Bronchial epithelial cell (primary cell): ENCODE measurements at places on chromosomes 7 and 10.

DNA sequence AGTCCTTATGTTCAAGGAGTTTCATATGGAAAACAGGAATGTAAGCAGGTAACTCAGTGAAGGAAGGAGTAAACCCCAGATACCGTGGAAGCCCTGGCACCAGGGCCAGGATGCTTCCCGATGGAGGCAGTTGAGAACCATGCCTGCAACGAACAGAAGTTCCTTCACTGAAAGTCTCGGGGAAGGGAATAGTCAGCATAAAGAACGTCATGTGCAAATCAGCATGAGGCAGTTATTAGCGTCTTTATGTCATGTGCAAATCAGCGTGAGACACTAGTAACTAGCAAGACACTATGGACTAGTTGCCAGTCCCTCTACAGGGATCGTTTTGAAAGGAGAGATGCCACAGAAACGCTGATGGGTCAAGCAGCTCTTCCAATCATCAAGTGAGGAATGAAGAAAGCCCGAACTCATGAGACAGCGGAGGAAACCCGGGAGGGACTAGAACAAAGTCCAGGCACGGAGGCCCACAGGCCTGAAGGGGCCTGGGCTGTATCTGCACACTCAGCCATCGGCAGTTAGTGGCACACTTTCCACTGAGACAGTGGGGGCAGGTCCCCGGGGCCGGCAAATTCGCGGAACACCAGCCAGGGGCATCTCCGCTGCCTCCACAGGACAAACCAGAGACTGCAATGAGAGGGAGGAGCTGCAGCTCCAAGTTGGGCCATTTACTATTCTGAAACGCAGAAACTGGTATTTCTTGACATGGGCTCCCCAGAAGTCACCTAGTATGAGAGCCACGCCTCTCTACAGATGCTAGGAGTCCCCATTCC, 109.6 kb downstream of the SFMBT2 start:
- DNase-seq: no peak

DNA sequence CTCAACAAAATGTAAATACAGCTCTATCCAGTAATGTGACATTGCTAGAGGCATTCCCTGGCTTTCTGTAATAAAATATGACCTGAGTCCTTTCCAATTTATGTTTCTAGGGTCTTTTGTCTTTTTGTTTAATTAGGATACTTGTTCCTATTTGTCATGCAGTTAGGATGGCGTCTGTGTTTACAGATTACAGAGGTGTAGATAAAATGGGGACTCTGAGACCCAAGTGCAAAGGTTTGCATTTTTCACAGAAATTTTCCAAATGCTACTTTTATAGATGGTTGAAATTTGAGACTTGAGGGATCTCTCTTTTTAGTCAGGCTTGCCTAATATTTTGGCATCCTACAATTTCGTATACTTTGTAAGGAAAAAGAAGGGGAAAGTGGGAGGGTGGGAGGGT, 332.4 kb downstream of the PTEN start:
- DNase-seq: no peak

- DNase-seq: peak; percentile 48
These were observed 34.0 kb downstream of the FAM20C start for GRCh38 chr7:226281-226895.

DNA sequence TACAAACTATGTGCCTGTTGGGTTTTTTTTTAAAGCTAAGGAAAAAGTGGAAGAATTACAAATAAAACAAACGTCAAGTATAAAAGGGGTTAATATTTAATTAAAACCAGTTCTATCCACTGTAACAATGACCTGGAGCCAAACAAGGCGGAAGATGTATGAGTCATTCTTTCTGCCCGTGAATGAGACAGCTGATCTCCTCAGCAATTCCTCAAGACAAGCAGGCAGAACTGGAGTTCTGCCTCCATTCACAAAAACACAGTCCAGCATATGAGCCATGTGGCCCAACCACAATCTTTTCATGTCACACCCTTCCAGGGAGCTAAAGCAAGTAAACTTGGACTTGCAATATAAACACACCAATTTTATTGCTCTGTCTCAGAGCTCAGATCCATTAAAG, 8.4 kb downstream of the ETV1 start:
- peak; percentile 91 for DNase-seq

DNA sequence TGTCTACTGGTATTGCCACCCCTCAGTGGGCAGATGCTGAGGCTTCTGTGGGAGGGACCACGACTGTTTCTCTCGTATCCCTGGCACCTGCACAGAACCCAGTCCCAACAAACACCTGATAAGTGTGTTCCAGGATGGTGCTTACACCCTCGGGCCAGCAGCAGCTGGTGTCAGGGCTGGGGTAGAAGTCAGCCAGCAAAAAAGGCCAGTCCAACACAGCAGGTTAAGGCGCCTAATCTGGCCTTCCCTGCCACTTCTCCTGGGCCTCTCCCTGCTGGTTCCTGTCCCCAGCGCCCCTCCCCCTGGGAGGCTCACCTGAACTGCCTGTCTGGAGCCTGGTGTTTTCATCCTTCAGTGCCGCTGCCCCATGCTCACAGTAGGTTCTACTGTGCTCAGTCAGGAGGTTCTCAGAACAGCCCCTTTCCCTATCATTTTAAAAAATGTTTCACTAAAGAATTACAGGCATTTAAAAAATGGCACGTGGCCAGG, 20.0 kb downstream of the PODXL start:
- DNase-seq: no peak

GRCh38 chr7:40536421-40536820, 401.6 kb downstream of the SUGCT start:
- no peak for DNase-seq

GRCh38 chr7:41855798-41856197, 152.9 kb upstream of the INHBA start:
- DNase-seq: peak; percentile 48

GRCh38 chr10:34575882-34576281, 239.2 kb downstream of the PARD3 start:
- DNase-seq: peak; percentile 60

DNA sequence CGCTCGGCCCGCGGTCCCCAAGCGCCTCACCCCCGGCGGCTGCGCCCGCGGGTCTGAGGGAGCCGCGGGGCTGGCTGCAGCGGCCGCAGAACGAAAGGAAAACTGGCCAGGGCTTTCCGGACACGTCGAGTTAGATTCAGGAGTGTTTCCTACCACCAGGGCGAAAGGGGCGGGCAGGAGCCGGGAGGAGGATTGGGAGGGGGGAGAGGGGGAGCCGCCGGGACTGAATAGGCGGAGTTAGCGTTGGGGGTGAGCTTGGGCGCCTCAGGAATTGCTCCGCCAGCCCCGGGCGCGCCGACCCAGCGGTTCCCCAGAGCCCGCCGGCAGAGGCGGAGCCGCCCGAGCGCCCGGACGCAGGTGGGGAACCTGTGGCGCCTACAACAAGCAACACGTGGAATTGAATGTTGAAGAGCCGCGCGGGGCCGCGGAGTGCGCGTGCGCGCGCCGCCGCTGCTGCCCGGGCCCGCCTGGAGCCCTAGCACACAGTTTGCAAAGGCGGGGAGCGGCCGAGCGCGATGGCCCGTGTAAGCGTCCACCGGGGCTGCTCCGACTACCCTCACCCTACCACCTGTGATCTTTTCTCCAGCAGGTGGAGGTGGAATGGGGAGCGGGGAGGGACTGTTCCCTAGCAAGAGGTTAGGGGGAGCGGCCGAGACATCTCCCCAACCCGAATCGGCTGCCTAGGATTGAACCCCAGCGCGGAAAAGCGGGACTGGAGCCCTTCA, at the start of gene CADPS2:
CADPS2 (minus strand) TSS at position 104 of the 725 bp plus-strand sequence. CDS start 123 bp downstream, outside the sequence.
- peak; percentile 58 for DNase-seq

GRCh38 chr7:111090846-111091245, at the start of gene LRRN3:
TSS of gene LRRN3 (plus strand) at chr7:111091127. CDS start at chr7:111122773, 31,646 bp downstream.
- no peak for DNase-seq

GRCh38 chr7:30977896-30978564, 14.3 kb downstream of the GHRHR start:
- peak; percentile 32 for DNase-seq

- no peak for DNase-seq
These were observed 247.3 kb upstream of the PITRM1 start for GRCh38 chr10:3419719-3420495.

GRCh38 chr10:67807855-67808456, 30.0 kb downstream of the DNAJC12 start:
- DNase-seq: no peak

- no peak for DNase-seq
These were observed 191.3 kb upstream of the AGK start for GRCh38 chr7:141359740-141360415.

DNA sequence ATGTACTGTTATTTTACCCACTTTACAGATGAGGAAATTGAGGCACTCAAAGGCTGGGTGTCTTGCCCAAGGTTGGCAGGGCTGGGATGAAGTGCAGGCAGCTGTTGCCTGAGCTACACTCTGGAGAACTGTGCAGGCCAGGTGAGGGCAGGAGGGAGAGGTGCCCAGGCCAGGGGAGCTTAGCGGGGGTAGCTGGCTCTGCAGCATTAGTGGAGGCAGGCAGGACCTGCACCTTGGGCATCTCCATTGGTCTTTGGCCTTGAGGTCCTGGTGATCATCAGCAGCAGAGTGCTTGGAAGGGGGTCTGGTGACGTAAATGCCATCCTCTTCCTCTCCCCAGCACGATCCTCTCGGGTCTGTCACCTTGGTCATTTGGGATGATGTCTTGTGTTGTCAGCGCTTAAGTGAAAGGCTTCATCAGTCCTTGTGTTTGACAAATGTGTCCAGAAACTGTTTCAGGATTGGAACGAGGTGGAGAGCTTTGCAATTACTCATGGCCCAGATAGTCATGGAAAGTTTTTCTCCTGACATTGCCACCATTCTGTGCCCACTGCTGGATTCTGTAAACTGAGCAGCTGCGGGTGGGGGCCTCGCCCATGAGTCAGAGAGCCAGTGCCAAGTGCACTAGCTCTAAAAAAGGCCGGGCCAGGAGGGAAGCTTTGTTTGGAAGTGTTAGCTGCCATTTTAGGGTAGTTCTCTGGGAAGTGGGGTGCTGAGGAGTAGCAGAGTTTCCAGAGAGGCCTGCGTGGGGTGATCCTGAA, 47.6 kb downstream of the TSPAN15 start:
- DNase-seq: no peak

- DNase-seq: peak; percentile 71
These were observed 23.9 kb downstream of the NRF1 start for GRCh38 chr7:129635300-129636029.

- peak; percentile 39 for DNase-seq
These were observed 781.1 kb downstream of the GATA3 start for GRCh38 chr10:8835453-8836167.

DNA sequence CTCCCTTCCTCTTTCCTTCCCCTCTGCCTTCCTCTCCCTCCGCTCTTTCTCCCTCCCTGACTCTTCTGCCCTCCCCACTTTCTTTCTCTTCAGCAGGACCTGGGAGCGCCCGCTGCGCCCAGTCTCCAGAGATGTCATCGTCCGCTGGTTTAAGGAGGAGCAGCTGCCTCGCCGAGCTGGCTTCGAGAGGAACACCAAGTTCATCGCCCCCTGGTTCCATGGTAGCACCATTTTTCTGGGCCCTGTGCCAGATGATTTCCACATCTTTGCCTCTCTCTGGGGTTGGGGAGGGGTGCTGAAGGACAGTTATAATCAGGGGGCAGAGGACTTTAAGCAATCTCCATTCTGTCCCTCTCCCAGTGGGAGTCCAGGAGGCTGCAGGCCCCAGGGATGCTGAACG, 71.6 kb downstream of the SH2D4B start:
- DNase-seq: no peak

DNA sequence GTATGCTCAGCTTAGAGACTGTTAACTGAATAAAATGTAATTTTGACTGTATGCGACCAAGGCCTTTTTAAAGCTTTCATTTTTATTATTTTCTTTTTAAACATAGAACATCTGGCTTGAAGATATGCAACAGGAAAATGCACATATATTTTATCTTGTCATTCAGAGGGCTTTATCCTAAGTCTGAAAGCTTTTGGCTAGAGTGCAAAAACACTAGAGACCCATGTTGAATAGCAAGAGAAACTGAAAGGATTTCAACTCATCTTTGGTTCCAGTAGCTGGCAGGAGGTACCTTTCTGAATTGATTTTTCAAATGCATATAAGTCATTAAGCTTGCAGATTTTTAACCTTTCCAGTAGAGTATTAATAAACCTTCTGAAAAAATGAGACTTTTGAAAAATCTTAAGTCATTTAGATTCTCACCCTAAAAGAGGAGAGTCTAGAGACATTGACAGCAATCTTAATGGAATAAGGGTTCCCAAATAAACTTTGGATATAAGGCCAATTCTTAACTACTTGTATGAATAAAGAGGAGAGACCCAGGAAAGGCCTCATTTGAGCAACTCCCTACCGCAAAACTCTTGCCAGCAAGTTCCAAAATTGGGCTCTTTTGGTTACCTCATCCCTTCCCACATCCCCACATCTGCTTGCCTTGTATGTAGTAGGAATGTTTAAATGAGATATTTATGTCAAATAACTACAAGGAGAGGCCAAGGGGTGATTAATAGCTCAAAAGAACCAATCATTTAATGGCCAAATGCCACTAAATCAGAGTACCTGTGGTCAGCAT, 454.4 kb downstream of the HTR7 start:
- DNase-seq: no peak

GRCh38 chr7:128833946-128834325, 3.7 kb downstream of the FLNC start:
- no peak for DNase-seq

GRCh38 chr10:58212622-58213021, 55.1 kb downstream of the IPMK start:
- DNase-seq: no peak

DNA sequence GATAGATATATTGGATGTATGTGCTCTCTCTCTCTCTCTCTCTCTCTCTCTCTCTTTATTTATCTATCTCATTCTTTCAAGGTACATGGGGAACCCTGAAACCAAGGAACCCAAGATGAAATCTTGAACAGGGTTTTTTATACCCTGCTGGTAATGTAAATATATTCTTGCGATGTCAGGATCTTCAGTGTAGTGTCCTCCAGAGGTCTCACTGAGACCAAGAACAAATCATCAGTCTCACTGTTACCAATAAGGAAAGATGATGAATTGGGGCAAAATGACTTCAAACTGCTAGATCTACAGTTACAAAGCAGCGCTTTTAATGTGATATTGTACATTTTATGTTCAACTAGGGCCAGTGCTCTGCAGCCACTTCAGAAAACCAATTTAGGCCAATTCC, 423.5 kb downstream of the ANKRD7 start:
- no peak for DNase-seq

GRCh38 chr7:74317146-74317782, 28.1 kb downstream of the CLIP2 start:
- no peak for DNase-seq

- DNase-seq: no peak
These were observed 682 bp downstream of the TBXAS1 start for GRCh38 chr7:139829775-139830117.

DNA sequence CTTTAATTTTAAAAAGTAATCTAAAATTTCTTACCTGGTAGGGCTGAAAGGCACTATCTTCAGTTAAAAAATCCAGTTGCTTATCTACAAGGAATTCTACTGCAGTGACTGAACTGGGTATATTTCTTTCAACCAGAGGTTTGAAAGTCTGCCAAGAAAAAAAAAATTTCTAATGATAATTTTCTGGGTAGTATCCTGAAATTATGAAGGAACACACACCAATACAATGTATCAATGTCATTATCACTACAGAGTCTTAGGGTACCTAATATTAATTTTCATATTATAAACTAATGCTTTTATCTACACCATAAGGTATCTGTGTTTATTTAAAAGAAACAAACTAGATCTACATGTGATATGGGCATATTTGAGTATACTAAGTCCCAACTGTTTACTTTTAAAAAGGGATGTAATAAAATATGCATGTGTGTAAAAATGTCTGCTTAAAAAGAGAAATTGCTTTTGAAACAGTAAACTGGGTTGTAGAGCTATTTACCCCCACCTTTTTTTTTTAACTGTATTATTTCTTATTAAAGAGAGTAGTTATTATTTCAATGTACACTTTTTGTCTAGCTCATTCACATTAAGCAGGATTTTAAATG, 131.6 kb downstream of the NRBF2 start:
- DNase-seq: no peak
